Suppressor macrophage treated with lipopolysaccharide for 1 hour (primary cell): ENCODE measurements at places on chromosomes 11 and 22.
A peak's percentile ranks its signal among the peaks of the same experiment; 100 is the strongest.

- no peak for DNase-seq
Measured at GRCh38 chr11:76801225-76801624, 18.1 kb downstream of the TSKU start.

DNA sequence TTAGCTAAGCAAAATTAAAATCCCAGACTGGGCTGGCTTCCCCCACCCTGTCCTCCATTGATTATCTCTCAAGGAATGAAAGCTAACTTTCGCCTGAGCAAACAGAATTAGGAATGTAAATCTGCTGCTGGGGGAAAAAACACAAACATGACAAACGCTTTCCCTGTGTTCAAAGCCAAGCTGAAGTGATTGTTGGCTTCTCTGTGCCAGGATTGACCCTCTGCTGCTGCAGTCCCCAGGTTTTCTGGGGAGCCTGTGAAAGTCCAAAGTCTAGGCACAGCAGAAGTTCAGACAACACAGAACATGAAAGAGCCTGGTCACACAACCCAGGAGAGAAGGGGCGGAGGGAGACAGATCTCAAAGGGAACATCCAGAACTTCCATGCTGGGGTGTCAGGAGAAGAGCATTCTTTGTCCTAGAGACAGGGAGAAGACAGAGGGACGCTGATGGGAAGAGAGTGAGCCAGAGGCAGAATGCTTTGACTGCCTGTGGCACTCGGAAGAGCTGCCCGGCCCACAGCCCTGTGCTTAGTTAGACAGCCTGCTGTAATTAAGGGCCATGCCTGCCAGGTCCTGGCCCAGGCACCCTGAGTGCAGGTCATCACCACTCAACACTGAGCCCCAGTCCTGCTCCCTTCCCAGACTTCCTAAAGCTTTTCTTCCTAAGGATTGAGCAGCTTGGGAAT is 6.9 kb downstream of the PATZ1 start:
- DNase-seq, result no peak

- DNase-seq, result no peak
Measured at GRCh38 chr22:44316393-44317122, 3.8 kb upstream of the SHISAL1 start.

DNA sequence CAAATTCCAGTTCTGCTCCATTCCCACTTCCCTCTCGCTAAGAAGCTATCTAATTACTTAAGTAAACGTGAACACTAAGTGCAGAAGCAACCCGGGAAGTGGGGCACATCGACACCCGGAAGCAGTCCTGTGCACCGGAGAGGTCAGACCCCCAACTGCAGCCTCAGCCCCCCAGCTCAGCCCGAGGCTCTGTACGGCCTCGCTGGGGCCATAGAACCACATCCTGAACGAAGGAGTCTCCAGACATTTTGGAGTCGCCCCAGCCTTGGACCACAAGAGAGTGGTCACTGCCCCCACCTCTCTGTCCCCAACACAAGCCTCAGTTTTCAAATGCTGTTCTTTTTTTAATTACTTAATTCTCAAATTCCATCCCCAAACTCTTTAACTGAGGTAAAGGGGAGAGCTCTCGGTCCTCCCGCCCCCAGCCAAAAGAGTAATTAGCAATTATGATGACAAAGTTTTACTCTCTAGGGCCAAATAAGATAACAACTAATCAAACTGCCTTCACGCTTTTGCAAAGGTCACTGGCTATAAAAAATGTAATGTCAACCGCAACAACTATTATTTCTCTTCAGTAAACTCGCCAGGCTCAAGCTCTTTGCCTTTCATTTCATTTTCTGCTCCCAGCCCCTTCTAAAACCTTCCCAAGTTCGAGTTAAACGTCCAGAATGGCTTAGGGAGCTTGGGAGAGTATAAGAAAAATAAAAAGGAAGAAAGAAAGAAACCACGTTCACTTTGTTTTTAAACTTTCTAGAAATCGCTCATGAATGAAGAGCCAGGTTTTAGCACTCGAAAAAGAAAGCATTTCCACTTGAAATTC is 2.2 kb downstream of the PAX6 start:
- no peak for DNase-seq

DNA sequence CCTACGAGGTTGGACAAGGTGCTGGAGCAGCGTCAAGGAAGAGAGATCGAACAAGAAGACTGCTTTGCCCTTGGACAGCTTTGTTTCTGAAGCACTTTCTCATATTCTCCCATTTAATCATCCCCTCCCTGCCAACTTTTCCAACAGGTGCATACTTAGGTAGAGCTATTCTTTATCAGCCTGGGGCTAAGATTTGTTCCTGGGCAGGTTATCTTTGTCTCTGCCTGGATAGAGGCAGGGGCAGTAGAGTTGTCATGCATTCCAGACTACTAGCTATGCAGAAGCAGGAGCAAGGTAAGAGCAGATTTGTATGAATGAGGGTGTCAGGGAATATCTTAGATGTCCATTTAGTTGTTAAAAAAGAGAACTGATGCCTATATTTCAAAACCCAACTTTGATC is 82.3 kb downstream of the PTPRJ start:
- no peak for DNase-seq

- no peak for DNase-seq
Measured at GRCh38 chr22:45009606-45010531, at the start of gene PHF21B. Gene PHF21B, minus strand, starts transcription at chr22:45010005. Its CDS starts 456 bp downstream, at chr22:45009549.

DNA sequence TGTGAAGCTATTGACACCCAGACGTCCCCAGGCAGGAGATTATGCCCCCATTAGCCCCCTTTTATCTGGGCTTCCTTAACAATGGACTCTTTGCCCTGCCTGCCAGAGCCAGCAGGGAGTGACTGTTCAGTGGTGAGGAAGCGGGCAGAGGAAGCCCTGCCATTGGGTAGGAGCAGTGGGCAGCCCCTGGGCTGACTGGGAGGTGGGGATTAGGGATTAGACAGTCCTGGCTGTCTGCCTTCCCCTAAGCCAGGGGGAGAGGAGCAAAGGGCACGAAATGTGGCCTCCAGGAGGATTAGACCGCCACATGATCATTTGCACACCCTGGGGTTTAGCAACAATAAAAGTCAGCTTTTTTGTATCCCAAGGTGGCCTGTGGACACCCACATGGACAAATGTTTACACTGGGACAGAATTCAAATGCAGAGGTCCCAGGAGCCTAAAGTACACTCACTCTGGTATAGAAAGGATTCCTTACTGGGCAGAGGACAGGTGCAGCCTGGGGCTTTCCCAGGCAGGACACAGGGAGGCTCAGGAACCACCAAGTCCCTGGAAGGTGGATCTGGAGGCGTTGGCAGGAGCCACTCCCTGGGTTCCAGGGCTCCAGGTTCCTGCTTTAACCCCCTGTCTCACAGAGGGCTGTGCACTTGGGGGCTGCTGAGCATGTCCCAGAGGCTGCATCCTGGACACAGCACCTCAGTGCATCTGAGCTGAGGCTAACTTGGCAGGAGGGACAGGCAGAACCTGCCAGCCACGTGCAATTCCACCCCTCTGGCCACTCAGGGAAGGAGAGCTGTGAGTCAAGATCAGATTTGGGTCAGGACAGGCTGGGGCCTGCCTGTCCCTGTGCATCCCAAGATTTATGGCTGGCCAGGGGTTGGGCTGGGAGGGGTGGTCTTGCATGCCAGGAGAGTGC is 2.1 kb downstream of the PNPLA3 start:
- peak; percentile 48 for DNase-seq

- no peak for DNase-seq
Measured at GRCh38 chr11:112057170-112057569, 16.6 kb downstream of the PIH1D2 start.

- no peak for DNase-seq
Measured at GRCh38 chr11:125370561-125371389, 125.3 kb downstream of the FEZ1 start.

GRCh38 chr22:40482886-40483285 is 112.5 kb downstream of the SGSM3 start:
- no peak for DNase-seq

GRCh38 chr11:15836795-15837194 is 519.6 kb downstream of the SOX6 start:
- no peak for DNase-seq

- no peak for DNase-seq
Measured at GRCh38 chr11:562046-562645, 1.4 kb downstream of the RASSF7 start.

GRCh38 chr11:19952116-19952605 is 208.1 kb downstream of the DBX1 start:
- no peak for DNase-seq

DNA sequence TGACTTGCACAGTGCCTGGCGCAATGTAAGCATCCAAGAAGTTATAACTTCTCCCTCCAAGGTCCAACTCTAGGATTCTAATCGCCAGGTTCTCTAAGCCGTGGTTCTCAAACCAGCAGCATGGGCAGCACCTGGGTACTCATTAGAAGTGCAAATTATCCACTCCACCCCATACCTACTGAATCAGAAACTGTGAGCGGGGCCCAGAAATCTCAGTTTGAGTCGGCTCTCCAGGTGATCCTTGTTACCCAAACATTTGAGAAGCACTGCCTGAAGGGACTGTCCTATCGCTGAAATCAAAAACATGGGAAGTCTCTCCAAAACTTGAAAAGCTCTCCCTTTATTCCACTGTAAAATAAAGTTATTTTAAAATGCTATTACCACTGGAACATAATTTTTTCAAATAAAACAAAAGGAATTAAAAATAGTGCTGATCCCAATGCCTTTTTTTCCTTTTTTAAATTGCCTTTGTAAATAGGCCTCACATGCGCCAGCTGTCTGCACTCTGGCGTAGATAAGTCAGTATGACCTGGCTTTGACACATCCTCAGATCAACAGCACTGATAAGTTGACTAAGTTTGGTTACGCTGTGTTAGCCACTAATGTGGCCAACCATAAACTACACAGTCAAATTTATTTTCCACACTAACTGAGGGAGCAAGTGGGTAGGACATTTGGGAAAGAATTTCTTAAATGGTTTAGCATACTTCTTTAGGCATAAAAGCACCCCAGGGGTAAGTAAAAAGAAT is 8.4 kb upstream of the CTR9 start:
- no peak for DNase-seq

- DNase-seq, result peak; percentile 75
Measured at GRCh38 chr11:115324581-115325432, 179.4 kb downstream of the CADM1 start.

GRCh38 chr11:109033627-109034338 is 368.9 kb downstream of the DDX10 start:
- no peak for DNase-seq

DNA sequence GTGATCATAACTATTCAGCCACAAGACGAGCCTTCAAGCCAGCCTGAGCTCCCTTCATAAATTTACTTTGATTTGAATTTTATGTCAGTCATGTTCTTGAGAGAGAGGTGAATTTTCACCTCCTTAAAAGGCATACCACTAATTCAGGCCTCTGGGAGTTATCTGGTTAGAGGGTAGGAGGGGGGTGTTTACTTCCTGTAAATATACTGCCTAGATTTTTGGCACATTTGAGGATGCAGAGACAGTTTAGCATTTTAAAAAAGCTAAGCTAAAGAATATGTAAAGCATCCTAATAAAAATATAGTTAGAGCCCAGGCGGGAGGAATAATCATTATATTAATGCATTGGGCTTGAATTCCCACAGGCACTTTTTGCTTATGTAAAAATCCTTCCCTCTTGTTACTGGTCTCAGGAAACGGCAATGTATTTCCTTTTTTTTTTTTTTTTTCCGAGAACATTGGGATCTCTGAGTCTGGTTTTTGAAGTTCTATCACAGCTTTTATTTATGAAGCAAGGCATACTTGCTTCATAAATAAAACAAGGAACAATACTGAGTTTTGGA is 116.5 kb downstream of the CSNK2A3 start:
- no peak for DNase-seq

DNA sequence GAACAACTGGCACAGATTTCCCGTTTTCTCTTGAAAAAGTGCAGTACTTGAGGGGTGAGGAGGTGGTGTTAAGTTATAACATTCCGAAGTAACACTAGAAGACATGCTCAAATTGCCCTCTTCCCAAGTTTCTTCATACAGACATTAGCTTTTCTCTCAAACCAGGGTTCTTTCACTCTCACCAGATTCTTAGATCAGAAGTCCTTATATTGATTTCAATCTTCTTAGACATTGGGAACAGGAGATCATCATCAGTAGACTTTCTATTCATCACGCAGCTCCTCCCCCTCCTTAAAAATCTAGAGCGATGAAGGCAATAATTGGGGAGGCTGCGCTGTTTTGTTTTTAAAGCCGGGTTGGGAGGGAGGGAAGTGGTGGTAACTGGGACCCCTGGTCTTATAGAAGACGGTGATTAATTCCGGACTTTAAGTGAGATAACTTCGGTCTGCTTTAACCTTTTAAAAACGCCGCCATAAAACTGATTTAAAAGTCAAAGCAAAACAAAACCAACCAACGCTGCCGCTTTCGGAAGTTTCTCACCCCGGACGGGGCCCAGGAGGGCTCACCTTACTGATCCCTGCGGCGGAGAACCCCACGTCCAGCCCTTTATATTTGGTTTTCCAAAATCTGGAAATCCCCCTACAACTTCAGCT is 665 bp downstream of the USP28 start:
- DNase-seq, result peak; percentile 12

GRCh38 chr11:124745270-124745834 is 5.6 kb downstream of the NRGN start:
- DNase-seq, result no peak

DNA sequence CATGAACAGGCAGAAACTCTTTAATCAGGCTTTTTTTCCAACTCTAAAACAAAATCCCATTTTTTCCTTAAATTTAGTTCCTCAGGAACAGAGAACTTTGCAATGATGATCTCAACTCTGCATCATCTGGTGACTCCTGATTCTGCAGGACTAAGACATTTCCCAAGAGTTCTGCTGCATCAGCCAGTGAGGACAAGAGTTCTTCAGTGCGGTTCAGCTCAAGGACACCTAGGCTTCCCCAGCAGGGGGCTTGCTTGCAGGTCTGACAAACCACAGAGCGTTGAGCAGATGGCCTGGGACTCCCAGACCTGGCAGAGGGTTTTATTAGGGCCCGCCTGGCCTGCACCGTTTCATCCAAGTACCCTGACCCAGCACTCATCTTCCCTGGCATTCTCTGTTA is 6.4 kb downstream of the CDCA5 start:
- DNase-seq, result peak; percentile 46

DNA sequence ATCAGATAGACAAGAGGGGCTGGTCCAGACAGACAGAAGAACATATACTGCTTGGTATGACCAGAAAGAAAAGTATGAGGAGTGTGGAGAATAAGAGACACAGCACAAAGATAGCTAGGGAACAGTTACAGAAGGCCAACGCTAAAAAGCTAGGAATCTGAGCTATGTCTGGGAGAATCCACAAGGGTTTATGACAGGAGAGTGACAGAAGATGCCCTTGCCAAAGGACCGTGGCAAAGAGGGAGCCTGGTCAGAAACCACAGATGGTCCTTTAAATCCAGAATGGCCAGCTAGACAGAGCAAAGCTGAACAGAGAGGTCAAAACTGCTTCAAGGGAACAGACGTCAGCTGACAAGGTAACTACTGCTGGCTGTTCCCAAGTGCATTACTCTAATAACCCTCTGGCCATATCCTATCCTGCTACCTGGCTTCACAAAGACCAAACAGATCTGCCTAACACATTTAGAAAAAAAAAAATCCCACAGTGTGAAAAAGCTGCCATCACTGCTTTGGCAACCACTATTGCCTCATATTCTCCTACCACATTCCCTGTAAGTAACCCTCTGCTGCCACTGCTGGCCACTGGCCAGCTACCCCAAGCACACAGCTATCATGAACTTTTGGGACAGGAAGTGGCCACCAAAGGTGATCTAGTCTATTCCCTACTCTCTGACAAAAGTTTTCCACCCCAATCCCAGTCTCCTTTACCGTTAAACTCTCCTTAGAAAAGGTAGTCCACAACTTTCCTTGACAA is 7.3 kb downstream of the SERGEF start:
- peak; percentile 10 for DNase-seq

GRCh38 chr11:70191495-70192140 is 11.5 kb upstream of the FADD start:
- peak; percentile 86 for DNase-seq

- DNase-seq, result no peak
Measured at GRCh38 chr11:95165638-95166037, 65.4 kb downstream of the SESN3 start.

- DNase-seq, result no peak
Measured at GRCh38 chr22:42021571-42021970, 23.0 kb downstream of the WBP2NL start.
